Activated T-cell treated with anti-CD3 and anti-CD28 coated beads, Interleukin-2, amount 50 U/mL, for 48 hours (primary cell): ENCODE measurements at places on chromosomes 5 and 9.

DNA sequence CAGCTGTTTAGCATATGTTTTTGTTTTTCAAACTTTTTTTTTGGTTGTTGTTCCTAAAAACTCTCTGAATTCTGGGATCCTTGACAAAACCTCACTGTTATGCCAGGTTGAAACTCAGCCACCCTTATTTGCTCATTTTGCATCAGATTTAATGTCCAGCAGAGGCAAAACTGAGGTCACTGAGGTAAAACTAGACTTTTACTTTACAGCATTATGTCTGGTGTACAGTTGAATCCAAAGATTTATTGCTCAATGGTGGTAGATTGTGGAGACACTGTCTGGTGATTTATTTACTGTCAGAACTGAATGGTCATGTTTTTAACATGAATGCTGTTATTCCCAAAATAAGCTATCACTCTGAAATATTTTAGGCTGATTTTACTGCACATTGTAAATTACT, 87.9 kb downstream of the FBXL7 start:
- DNase-seq: no peak

GRCh38 chr5:40224421-40224820, 455.3 kb upstream of the PTGER4 start:
- no peak for DNase-seq

DNA sequence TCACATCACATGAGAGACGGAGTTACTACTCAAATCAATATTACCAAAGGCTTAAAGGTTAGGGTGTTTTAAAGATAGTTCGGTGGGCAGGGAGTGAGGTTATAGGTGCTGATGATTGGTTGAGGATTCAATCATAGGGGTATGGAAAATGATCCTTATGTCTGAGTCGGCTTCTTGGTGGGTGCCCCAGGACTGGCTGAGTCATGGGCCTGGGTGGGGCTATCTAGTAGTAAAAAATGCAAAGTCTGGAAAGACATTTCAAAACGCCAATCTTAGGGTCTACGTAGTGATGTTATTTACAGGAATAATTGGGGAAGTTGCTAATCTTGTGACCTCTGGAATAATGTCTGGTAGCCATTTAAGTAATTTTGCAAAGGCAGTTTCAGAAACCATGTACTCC, 15.2 kb upstream of the SPIN1 start:
- DNase-seq: no peak

DNA sequence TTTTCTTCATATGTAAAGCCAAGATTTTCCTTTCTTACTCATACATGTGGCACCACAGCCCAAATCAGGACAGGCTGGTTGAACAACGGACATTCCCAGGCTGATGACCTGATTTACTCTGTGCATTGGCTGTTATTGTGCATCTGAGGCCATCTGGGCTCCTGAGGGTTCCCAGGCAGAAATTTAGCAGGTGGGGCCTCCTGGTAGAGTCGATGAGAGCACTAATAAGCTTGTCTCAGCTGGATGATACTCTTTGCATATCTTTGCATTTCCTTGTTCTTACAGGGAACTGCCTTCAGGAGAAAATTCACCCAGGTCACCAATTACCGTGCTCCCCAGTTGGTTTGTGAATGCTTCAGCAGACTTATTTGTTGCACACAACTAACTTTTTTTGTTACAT, 605.1 kb downstream of the ELAVL2 start:
- no peak for DNase-seq

DNA sequence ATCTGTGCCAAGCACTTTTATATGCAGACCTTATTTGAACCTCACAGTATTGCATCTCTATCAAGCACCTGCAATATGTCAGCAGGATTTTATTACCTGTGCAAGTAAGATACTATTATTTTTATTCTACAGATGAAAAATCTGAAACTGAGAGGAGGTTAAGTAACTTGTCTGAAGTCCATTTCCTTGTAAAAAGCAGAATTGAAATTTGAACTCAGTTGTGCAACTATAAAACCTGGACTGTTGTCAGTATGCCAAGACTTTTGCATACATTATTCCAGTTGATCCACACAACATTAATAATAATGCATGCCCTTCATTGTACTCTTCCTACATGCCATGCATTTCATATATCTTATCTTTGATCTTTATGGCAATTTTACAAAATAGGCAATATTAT, 82.2 kb upstream of the BRINP1 start:
- no peak for DNase-seq

- DNase-seq: no peak
These were observed 363.6 kb upstream of the TYRP1 start for GRCh38 chr9:12329623-12329985.

- DNase-seq: no peak
These were observed 166.5 kb upstream of the PHYKPL start for GRCh38 chr5:178398901-178399700.

DNA sequence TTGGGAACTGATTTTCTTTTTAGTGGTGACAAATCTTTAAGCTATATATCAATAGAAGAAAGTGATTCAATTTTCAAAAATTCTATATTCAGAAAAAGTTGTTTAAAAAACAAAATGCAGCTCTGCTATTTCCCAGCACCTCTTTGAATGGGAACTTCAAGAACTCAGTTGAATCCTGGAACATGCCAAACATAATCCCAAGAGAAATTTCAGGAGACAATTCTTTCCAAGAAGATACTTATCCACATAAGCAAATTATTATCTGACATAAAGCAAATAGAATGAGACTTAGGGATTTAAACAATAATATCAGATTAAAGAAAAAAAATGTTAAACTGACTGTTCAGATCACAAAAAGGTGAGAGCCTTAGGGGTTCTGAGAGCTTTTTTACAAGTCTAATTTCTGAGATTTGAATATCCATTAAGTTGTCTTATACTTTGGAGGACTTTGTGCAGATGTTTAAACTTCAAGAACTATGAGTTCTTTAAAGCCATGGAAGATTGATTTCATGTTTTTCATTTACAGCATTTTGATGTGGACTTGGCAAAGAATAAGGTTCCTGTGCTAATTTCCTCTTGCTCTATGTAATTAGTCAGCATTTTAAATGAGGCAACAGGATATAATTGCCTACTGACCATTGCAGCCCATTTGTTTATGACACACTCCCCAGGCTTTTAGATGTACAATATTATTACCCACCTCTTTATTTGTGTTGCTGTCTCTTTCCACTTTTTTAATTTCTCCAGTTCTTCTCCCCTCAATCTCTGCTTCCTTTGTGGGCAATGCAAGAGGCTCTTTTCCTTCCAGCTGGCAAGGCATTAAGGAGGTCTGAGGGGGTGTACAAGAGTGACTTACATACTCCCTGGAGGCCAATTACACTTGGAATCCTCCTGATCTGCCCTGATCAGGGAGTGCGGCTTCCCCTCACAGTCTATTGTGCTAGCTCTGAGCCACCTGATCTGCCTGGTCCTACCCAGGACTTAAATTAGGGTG, 419.1 kb downstream of the NR2F1-AS1 start:
- DNase-seq: no peak

- no peak for DNase-seq
These were observed 372.8 kb downstream of the CDH12 start for GRCh38 chr5:22480305-22480704.

DNA sequence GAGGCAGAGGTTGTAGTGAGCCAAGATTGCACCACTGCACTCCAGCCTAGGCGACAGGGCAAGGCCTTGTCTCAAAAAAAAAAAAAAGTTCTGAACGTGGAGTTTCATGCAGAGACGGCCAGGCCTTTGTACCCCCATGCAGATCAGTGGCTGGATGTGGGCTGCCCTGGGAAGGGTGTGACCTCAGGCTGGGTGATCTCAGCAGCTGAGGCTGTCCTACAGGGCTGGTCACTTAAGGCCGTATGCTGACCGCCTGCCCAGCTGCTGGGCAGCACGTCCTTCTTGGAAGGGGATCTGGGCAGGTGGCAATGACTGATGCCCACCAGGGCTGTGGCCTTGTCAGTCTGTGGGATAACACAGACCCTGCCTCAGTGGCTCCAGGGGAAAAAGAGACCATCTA, 37.2 kb upstream of the GRHPR start:
- DNase-seq: no peak

- DNase-seq: no peak
These were observed 26.8 kb upstream of the NAA35 start for GRCh38 chr9:85914108-85914507.

GRCh38 chr9:87734106-87734505, 8.2 kb downstream of the CTSL start:
- DNase-seq: no peak

GRCh38 chr9:9522406-9522805, 1090.4 kb downstream of the PTPRD start:
- DNase-seq: no peak

GRCh38 chr5:104347119-104347708, 784.6 kb upstream of the NUDT12 start:
- DNase-seq: no peak

DNA sequence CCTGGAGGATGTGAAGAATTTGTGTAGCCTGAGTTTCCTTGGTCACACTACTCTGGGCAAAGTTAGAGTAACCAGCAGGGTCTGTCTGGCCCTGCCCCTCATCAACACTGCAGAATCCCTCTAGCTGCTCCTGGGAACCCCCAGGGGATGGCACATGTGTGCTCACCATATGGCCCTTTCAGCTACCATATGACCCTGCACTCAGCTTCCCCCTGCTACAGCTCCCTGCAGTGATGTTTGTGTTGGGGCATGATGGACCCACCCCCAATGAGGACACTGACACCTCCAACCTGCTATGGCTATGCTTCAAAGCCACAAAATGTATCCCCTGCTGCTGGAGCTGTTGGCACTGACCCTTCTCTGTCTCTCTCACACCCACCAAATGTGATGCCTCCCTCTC, 152.7 kb downstream of the SNX18 start:
- no peak for DNase-seq

DNA sequence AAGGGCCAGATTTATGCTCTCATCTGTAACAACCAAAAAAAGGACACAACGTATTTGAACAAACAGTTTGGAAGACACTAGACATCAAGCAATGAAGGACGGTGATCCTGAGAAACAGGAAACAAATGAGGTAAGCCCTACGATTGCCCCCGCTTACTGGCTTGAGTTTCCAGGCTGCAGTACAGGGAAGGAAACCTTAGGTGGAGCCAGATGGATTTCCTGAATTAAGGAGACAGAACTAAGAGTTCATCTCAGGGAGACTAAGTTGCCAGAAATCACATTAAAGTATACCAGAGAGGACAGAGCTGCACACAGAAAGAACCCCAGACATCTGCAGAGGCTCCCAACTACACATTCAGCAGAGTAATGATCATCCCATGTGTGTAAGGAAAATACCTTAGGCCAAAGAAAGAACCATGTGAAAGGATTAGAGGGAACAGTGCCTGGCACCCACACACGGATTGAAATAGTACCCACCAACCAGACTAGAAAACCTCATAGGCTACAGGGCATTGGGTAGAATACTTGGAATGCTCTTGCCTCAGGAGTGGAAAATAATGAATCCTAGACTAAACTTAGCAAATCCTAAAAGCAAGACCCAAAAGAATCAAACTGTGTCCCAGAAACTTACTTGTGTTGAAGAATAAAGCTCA, 99.3 kb upstream of the NIPBL start:
- DNase-seq: no peak
